Astrocyte (in vitro differentiated cells and primary cell): ENCODE measurements at places on chromosomes 4 and X. TPM values are rescaled to one million over a fixed set of nuclear protein-coding genes. Genes with fewer than 3 reads are reported as not detected.

MAGEA12 gene
- 0.62 and 0.98 TPM in 2 replicates for total RNA-seq

IL2RG gene
- 0.59 TPM in 1 of 2 replicates, not detected in the other for total RNA-seq

UCP1 gene
- 0.34 and 0.46 TPM in 2 replicates for total RNA-seq

FRMPD3 gene
- total RNA-seq = 2.3 and 2.8 TPM in 2 replicates
